Inflammatory macrophage treated with lipopolysaccharide for 1 hour (primary cell): ENCODE measurements at places on chromosomes 7 and 10.

- no peak for DNase-seq
These were observed 7.2 kb downstream of the AKR1B1 start for GRCh38 chr7:134451656-134452055.

DNA sequence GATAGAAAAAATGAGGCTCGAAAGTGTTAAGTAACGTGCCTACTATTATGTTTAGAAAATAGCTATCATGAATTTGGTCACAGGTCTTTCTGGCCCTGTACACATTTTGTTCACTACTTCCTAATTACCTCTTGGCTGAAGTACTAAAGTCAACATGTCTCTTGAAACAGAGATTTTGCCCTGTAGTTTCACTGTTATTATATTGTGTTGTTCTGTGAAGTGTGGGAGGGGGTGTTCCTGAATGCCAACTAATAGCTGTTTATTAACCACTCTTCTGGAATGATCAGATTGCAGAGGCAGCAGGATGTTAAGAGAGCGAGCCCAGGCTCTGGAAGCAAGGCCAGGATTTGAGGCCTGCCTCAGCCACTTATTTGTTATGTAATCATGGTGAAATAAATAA, 72.1 kb downstream of the RNF133 start:
- no peak for DNase-seq

GRCh38 chr7:158650821-158651225, 53.8 kb downstream of the NCAPG2 start:
- no peak for DNase-seq

GRCh38 chr10:78686444-78687060, 382.2 kb upstream of the ZMIZ1 start:
- DNase-seq: no peak

GRCh38 chr7:6090738-6091505, 59.7 kb downstream of the ANKRD61 start:
- no peak for DNase-seq

- no peak for DNase-seq
These were observed 1676.7 kb downstream of the REEP3 start for GRCh38 chr10:65197935-65198334.

- no peak for DNase-seq
These were observed 32.3 kb downstream of the CAV1 start for GRCh38 chr7:116557066-116557585.

GRCh38 chr7:42478717-42479116, 241.7 kb upstream of the GLI3 start:
- no peak for DNase-seq

- DNase-seq: peak; percentile 69
These were observed 14.4 kb downstream of the MXI1 start for GRCh38 chr10:110221721-110222261.

GRCh38 chr7:36819639-36820038, 95.3 kb upstream of the AOAH start:
- DNase-seq: no peak

DNA sequence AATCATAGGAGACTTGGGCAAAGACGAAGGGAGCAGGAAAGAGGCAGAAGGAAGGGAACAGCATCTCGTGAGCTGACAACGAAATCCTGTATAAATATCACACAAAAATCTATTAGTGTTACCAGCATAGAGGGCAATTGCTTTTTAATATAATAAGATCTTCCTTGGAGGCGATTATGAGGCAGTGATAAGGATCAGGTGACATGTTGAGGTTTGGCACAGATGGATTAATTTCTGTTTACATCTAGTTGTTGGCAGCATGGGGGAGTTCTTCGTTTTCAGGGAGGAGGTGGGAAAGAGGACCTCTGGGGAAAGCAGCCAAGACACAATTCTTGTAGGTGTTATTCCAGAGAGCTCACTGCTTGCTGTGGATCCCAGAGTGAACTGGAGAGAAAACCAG, 163.8 kb downstream of the PLXNA4 start:
- DNase-seq: no peak

GRCh38 chr7:82185443-82185842, 258.1 kb downstream of the CACNA2D1 start:
- DNase-seq: no peak

- DNase-seq: no peak
These were observed 644.6 kb downstream of the AUTS2 start for GRCh38 chr7:70242826-70243225.

DNA sequence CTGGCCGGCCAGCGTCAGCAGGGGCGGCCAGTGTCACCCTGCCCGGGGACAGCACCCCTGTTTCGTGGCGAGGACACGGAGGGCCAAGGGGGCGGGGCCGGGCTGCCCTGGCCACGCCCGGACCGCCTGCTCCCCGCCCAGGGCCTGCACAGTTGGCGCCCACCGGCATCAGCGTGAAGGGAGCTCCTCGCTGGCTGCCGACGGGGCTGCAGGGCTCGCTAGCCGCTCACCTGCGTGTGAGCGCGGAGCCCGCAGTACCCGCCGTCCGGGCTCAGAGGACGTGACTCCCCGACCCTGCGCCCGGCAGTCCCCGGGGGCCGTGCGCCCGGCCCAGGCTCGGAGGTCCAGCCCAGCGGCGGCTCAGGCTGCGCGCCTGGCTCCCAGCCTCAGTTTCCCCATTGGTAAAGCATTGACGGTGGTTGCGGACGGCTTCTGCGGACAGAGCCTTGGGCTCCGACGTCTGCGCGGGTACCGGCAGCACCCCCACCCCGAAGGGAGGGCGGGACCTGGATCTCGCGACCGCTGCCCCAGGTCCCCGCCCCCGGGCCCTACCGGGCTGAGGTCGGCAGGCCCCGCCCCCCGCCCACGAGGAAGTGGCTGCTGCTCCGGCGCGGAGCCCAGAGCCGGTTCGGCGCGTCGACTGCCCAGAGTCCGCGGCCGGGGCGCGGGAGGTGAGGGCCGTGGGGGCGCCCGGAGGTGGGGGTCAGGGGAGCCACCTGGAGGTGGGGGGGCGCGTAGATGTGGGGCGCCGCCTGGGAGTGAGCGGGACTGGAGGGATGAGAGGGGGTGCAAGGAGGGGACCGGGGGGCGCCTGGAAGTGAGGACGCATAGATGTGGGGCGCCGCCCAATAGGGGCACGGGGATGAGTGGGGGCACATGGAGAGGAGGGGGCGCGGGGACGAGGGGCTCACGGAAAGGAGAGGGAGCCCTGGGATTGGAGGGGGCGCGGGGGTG, at the start of gene ARPC1B:
ARPC1B (plus strand) TSS at position 620 of the 954 bp plus-strand sequence. CDS start 10,985 bp downstream, outside the sequence.
- DNase-seq: peak; percentile 88

GRCh38 chr7:9937944-9938631, 1035.6 kb upstream of the PHF14 start:
- no peak for DNase-seq

DNA sequence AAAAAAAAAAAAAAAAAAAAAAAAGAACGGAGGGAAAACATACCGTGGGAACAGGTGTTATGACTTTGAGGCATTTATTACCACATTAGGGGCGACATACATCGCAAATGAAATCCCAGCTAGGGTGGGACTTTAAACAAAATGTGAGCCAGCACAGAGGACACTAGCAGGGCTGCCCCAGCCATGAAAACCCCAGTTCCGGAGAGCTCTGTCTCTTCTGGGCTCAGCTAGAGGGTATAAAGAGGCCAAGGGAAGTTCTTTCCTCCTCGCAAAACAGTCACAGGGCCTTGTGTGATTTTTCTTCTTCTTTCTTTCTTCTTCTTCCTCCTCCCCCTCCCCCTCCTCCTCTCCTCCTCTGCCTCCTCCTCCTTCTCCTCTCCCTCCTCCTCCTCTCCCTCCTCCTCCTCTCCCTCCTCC, 59.9 kb upstream of the ECHDC3 start:
- no peak for DNase-seq

GRCh38 chr10:80718024-80718423, 180.3 kb downstream of the SH2D4B start:
- DNase-seq: no peak

DNA sequence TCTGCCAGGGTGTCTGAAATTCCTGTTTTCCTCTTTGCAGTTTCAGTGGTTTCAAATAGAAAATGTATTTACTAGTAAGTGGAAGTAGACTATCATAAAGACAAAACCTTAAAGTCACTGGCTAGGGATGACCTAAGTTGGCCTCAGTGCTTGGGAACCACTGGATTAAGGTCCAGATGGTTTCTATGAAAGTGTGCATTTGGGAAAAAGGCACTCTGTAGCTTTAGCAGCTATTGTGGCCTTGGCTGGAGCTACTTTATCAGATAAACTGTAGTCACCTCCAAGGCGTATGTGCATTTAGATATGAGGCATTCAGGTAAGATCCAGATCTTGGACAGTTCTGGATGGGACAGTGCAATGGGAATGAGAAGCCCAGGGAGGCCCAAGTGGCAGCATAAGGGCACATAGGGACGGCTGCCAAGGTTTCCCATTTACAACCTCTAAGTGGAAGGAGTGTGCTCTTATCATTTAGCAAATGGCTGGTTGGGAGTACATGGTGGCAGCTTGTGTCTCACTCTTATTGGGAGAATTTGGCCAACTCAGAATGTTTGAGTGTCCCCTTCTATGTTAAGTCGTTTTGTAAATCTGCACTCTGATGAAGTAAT, 185.6 kb downstream of the LRMDA start:
- no peak for DNase-seq

DNA sequence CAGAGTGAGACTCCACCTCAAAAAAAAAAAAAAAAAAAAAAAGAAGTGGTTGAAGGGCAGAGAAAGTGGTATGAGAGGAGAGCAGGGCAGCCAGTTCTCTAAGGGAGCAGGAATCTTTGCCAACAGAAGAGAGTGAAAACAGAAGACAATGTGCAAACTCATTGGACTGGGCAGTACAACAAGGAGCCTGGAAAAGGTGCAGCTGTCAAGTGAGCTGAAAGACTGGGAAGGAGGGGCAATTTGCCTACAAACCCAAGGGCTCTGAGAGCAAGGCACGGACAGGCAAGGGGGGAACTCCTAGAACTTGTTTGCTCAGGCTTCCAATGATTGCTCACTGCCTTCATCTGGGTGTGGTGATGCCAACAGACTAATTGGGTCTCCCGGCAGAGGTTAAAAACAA, 9.5 kb downstream of the ACTR1A start:
- DNase-seq: no peak

DNA sequence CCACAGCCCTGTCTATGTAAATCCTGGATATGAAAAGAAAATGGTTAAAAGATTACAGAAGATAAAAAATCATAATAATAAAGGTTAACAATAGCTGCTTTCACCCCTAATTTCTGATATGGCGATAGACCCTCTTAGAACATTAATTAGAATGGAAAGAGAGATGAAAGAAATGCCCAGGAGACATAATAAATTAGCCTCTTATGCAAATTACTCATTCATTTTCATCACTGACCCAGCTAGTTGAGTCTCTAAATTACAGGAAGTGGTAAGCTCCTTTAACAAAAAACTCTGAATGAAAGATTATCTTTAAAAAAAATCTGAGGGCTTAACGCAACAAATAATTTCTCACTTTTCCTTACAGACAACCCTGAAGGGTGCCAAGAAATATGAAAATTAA, 12.4 kb downstream of the GFRA1 start:
- DNase-seq: no peak

DNA sequence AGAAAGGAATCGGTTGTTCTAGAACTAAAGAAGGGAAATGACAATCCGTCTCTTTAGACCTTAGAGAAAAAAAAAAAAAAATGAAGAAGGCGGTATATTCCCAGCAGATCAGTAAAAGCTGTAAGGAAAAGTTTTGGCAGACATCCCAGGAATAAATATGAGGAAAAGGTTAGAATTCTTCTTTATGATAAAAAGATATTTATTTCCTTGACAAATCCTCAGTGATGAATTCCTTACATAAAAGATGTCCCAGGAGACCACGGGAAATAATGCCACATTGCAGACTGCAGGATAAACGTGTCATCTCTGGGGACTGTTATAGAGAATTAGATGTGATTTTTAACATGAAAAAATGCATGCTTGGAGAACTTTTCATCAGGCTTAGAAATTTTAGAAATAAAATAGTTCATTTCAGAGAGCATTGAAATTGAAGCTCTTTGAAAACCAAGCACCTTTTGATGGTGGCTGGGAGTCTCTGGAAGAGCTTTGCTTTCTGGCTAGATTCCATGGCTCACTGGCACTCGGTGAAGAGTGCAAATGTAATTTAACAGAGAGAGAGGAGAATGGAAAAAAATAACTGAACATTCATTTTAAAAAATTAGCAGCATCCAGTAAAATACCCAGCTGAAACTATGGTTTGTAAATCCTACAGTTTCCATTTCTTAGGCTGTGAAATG, 98.2 kb downstream of the PRPF18 start:
- DNase-seq: no peak

DNA sequence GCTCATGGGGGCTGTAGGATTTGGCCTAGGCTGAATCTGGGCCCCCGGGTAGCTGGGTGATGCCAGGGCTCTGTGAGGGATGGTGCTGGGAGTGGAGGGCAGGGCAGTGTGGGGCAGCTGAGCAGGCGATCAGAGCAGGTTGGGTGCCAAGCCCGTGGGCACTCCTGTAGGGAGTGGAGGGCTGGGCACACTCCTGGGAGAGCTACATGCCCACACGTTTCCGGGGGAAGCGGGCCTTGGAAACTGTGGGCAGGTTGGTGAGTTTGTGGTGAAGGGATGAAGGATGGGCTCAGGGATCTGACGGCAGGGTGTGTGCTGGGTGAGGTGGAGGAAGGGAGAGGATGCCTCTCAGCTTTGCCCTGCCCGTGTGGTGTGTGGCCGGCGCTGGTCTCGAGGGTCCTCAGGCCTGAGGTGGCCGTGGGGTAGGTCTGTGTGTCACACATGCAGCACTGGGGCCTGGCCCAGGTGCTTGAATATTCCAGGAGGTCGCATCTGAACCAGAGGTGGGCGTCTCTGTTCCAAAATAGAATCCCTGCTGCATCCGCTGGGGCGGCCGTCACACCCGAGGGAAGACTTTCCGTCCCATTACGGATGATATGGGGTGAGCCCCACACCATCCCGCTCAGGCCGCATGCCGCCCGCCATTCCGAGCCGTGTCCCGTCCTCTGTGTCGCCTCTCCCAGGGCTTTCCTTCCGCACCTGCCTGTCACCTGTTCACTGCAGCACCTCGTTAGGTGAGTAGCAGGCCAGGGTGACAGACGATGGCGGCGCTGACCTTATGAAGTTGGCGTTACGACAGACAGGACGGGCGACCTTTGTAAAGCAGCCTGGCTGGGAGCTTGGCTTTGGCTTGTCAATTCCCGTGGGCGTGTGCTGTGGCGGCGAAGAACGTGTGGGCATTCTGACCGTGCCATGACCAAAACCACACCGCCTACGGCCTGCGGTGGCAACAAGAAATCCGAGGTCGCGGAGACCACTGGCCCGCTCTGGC, 143.6 kb downstream of the ACTR3B start:
- DNase-seq: no peak

- DNase-seq: no peak
These were observed 49.5 kb upstream of the ZNF746 start for GRCh38 chr7:149547126-149547525.

GRCh38 chr10:108598831-108599230, 1324.5 kb downstream of the XPNPEP1 start:
- no peak for DNase-seq

DNA sequence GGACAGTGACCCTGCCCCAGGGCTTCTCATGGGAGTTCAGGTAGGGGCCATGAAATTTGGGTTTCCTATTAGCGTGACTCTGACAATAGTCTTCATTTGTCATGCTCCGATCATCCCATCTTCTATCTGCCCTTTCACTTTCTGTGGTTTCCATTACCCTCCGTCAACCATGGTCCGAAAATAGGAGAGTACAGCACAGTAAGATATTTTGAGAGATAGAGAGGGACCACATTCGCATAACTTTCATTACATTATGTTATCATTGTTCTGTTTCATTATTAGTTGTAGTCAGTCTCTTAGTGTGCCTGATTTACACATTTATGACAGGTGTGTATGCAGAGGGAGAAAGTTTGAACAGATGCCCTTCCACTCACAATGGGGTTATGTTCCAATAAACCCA, 649.2 kb downstream of the SDK1 start:
- no peak for DNase-seq
